ENCODE measurements at places on chromosomes 7 and 10.

DNA sequence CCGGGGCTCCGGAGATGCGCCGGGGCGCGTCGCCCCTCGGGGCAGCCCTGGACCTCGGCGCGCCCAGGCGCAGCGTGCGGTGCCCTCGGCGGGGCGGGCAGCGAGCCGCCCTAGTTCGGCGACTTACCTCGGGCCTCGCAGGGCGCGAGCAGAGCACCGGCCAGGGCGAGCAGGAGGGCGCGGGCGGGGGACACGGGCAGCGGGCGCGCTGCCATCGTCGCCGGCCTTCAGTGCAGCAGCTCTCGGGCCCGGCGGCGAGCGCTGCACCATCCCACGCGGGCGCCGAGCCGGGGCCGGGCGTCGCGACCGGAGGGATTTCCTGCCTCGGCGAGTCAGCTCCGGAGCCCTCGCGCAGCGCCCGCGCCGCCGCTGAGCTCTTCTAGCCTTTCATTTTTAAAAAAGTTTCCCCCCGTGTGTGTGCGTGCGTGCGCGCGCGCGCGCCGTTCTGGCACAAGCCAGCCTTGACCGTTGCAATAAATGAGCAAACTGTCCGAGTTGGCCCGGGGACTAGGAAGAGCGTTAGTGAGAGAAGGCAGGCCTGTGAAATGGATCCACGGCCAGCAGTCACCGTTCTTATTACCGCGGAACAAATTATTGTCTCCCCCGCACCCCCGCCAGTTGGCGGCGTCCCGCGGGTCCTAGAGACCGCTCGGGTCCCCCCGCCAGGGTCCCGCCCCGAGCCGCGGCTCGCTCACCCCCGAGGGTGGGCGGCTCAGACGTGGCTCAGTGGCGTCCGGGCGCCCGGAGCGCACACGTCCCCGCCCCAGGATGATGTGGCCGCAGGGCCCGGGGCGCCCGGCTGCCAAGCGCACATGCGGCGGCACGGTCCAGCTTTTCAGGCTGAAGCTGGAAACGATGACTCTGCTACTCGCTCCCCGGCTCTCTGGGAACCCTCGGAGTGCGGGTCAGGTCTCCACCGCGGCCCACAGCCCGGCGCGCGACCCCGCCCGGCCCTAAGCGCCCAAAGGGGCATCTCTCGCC is at the start of gene ADAM12:
Gene ADAM12 (minus strand): TSS at position 547 of the 981 bp plus-strand sequence. CDS start 332 bp downstream, at position 215.
- H3K4me3 ChIP-seq, result peak within 1 kb of the TSS; percentile 91
- peak; percentile 85 for DNase-seq
- H3K4me1 ChIP-seq, result peaks cover 41% of the 10 kb centered on the region
- H3K27ac ChIP-seq, result peak within 1 kb of the TSS; percentile 75
- peaks cover 6% of the 10 kb centered on the region for H3K36me3 ChIP-seq
- no peaks in the 10 kb centered on the region for H3K27me3 ChIP-seq

- no peak overlapping the region for H3K4me3 ChIP-seq
- H3K27ac ChIP-seq, result no peak overlapping the region
- H3K27me3 ChIP-seq, result no peaks in the 10 kb centered on the region
- DNase-seq, result no peak
- H3K4me1 ChIP-seq, result no peaks in the 10 kb centered on the region
Measured at GRCh38 chr10:107740962-107741690, 576.6 kb upstream of the SORCS1 start.

- H3K36me3 ChIP-seq, result no peaks in the 10 kb centered on the region
- peaks cover 5% of the 10 kb centered on the region for H3K4me1 ChIP-seq
- no peak overlapping the region for H3K27ac ChIP-seq
- H3K27me3 ChIP-seq, result no peaks in the 10 kb centered on the region
- no peak overlapping the region for H3K4me3 ChIP-seq
Measured at GRCh38 chr10:60454336-60454735, 64.7 kb upstream of the ANK3 start.

DNA sequence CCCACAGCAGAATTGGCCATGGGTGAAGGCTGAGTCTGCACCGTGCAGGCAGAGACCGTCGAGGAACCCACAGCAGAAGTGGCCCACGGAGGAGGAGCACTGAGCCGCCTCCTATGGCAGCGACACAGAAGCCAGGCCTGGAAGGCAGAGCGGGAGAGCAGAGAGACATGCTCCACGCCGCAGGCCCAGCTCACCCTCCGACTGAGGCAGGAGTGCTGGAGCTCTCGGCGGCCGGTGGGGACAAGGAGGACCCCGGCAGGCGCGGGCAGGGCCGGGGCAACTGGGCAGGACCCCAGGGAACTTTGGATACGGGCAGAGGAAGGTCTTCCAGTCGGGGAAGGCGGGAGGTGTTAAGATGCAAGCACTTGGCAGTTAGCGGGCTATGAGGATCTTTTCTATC is 420.4 kb downstream of the DNAJB6 start:
- no peak overlapping the region for H3K4me3 ChIP-seq
- H3K27me3 ChIP-seq, result no peaks in the 10 kb centered on the region
- no peak overlapping the region for H3K27ac ChIP-seq
- H3K4me1 ChIP-seq, result no peaks in the 10 kb centered on the region
- no peaks in the 10 kb centered on the region for H3K36me3 ChIP-seq

DNA sequence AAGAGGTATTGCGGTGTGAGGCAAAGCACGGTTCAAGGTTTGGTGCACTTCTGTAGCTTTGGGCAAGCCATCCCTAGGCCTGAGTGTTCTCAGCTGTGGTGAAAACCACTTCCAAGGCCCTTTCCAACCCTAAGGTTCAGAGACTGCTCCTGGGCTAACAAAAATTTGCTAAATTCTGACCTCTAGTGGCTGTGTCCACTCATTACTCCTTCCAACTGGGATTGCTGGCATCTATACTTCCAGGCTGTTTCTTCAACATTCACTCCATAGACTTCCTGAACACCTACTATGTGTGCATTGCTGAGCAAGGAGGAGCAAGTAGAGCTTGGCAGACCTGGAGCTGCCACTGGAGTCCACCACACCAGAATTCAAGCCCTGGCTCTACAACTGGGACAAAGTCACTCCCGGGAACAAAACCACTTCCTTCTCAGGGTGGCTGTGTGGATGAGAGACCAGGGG is 29.3 kb upstream of the SH3PXD2A start:
- H3K4me1 ChIP-seq, result peaks cover 24% of the 10 kb centered on the region
- peaks cover 17% of the 10 kb centered on the region for H3K36me3 ChIP-seq
- DNase-seq, result no peak
- H3K27me3 ChIP-seq, result no peaks in the 10 kb centered on the region
- no peak overlapping the region for H3K27ac ChIP-seq

DNA sequence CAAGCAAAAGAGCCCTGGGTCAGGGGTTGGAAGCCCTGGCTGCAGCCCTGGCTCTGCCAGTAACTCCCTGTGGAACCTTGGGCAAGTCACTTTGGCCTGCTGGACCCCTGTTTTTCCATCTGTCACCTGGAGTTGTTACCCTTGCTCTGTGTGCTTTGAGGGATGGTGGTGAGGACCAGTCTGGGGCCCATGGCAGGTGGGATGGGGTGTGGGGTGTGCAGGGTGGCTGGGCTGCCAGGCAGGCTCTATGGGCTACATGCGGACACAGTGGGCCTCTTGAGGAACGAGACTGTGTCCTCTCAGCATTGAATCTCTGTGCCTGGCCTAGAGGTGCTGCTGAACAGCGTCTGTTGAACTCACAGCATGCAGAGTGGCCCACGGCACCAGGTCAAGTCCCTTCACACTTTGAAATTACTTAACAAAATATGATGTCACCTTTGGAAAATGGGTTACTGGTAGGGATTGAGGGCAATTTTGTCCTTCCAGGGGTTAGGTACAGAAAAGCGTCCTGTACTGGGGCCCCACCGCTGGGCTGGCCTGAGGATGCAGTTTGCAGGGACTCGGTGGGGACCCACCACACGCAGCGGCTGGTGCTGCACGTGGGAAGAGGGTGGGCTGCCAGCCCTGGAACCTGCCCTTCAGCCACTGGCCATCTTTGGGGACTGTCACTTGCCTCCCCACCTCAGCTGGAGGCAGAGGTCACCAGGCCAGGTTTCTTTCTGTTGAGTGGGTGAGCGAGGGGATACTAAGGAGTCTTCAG is 45.3 kb downstream of the PRF1 start:
- no peak overlapping the region for H3K27ac ChIP-seq
- no peak overlapping the region for H3K4me3 ChIP-seq
- H3K27me3 ChIP-seq, result no peaks in the 10 kb centered on the region
- no peak for DNase-seq
- no peaks in the 10 kb centered on the region for H3K36me3 ChIP-seq
- peaks cover 16% of the 10 kb centered on the region for H3K4me1 ChIP-seq

Data from osteocyte (in vitro differentiated cells).